ENCODE measurements at places on chromosomes 2 and 18.

GRCh38 chr2:241545106-241545505, 13.4 kb upstream of the BOK start:
- no peak for DNase-seq

GRCh38 chr2:50535256-50535655, 496.7 kb downstream of the NRXN1 start:
- no peak for DNase-seq

- DNase-seq, result no peak
These were observed 306.1 kb downstream of the ZEB2 start for GRCh38 chr2:144213797-144214196.

- no peak for DNase-seq
These were observed 38.6 kb downstream of the CYP1B1 start for GRCh38 chr2:38037325-38037724.

DNA sequence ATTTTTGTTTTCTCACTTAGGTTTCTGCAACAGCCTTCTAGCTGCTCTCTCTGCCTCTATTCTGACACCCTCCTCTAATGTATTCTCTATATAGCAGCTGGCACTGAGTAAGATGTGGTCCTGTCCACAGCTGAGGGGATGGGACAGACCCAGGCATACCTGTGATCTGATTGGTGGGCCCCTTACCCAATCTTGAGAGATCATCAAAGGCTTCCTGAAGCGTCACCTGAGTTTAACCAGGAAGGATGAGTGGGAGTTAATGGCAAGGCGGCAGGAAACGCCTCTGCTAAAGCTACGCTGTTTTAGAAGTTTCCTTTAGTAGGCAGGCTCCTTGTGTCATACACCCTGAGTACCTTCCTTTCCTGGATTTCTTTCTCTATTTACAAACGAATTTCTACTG, 5.7 kb upstream of the TET3 start:
- DNase-seq, result no peak

- no peak for DNase-seq
These were observed 18.6 kb downstream of the HIBCH start for GRCh38 chr2:190301032-190301431.

- DNase-seq, result no peak
These were observed 728 bp downstream of the NAPG start for GRCh38 chr18:10526561-10526949.

DNA sequence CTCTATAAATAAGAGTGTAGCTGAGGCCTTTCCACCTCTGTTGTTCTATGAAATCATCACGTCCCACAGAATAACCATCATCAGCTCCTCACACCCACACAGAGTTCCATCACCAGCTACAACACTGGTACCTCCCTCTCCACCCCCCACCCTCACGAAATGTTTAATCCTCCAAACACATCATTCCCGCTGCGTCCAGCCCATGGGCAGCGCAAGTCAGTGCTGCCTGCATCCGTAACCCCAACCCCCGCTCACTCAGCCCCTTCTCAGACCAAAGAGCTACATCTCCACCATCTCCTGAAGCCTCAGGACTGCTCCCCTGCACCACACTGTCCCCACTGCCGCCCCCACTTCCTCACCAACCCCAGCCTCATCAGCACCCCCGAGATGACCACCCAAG, 19.4 kb downstream of the DNMT3A start:
- no peak for DNase-seq

DNA sequence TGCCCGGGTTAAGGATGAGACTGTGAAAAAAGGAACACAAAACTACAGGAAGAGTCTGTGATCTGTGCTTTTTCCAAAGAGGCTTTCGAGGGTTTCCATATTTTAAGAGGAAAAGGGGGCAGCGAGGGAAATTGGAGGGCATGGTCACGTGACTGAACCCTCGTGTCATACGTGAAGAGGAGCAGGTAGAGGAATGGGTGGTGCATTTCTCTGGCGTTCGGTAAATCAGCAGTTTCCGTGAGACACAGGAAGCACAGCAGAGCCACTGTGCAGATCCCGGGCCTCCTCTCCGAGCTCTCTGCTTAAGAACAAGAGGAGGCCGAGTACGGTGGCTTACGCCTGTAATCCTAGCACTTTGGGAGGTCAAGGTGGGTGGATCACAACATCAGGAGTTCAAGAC, 219.7 kb downstream of the NDUFA10 start:
- DNase-seq, result no peak

GRCh38 chr2:43032213-43033015, 194.0 kb downstream of the ZFP36L2 start:
- no peak for DNase-seq

DNA sequence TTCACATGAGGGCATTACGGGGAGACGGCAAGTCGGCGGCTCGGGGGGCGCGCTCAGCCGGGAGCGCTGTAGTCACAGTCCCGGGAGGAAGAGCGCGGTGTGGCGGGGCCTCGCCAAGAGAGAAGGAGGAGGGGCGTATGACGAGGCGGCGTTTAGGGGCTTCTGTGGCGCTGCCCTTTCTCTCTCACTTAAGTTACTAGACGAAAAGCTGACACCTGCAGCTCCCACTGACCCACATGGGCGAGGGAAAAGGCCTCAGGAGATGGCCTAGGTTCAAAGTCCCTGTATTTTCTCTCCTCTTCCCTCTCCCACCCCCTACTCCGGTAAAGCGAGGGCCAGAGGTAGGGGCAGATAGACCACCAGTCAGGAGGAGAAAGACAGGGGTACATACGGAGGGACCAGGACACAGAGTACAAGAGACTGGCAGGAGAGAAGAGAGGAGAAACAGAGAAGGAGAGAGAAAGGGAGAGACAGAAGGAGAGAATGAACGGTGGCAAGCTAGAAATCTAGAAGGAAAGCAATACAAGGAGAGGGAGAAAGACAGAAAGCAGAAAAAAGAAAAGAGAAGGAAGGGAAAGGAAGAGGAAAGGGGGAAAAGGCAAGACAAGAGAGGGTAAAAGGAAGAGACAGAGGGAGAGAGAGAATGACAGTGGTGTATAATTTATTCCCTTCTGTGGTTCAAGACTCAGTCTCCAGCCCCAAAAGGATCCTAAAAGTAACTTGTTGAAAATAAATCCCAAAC, 3.8 kb downstream of the SIX2 start:
- no peak for DNase-seq

- no peak for DNase-seq
These were observed 562 bp downstream of the CENPA start for GRCh38 chr2:26786207-26787028.

DNA sequence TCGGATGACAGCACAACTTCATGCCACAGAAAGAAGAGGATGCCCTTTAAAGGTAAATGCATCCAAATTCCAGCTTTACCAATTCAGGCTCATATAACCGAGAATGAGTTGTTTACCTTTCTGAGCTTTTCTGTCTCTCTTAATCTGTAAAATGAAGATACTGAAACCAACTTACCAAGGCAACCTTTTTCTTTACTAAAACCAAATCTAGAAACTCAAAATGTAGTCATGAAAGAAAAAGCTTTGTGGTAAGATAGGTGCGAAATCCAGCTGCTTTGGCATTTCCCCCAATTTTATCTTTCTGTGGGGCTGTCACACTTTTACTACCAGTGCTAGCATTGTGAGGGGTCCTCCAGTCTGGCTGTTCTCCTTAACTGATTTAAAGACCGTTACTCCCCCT, 240.4 kb downstream of the IKZF2 start:
- no peak for DNase-seq

- DNase-seq, result no peak
These were observed 1.4 kb upstream of the ZFP36L2 start for GRCh38 chr2:43227830-43228281.

DNA sequence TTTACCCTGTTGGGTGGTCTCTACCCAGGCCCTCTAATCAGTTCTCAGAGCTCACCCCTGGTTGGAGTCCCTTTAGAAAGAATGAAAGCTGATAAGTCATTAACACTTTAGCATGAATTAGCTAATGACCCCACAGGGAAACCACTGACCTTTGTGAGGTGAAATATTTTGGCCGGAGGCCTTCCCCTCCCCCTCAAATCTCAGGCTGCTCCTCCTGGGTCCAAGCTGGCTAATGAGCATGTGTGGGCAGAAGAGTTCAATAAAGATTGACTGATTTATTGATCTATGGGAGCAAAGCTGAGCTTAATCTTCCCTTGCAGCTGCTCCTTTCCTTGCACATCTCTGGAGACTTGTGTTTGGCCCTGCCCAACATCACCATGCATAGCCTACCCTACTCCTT, 78.8 kb upstream of the CCDC85A start:
- DNase-seq, result no peak

All from skeletal muscle cell (primary cell).